ENCODE measurements at places on chromosomes 2 and 18. TPM values are rescaled to one million over a fixed set of nuclear protein-coding genes. Genes with fewer than 3 reads are reported as not detected.

- DNase-seq, result no peak
- peaks cover 71% of the 10 kb centered on the region for H3K4me1 ChIP-seq
- H3K27ac ChIP-seq, result peak overlapping the region; percentile 25
- H3K4me3 ChIP-seq, result no peak overlapping the region
These were observed 138.6 kb downstream of the BCL2 start for GRCh38 chr18:63180971-63181376.

DNA sequence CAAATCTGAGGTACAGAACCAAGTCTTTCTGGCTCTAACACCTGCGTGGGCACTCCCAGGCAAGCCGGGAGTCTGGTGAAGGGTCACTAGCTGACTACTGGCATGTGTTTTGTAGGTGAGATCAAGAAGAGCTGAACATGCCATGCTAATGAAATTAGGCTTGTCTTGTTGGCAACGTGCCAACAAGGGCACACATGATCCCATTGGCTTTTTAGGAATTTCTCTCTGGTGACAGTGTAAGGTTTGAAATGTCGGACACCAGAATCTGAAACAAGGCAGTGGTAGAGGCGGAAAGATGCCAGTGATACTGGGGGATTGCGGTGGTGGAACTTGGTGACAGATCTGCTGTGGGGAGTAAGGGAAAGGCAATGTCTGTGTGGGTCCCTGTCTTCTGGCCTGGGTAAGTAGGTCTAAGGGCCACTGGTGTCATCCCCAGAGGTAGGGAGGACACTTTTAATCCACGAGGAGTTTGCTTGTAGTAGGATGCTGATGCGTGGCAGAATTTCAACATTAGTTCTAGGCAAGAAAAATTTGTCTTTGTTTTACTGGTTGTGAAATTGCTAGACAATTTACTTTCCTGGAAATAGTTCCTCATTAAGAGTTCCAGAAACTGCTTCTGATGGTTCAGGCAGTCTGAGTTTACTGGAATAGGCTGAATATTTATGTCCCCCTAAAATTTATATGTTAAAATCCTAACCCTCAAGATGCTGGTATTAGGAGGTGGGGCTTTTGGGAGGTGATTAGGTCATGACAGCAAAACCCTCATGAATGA is 52.6 kb upstream of the ACMSD start:
- no peaks in the 10 kb centered on the region for H3K4me1 ChIP-seq
- no peak overlapping the region for H3K27ac ChIP-seq
- no peaks in the 10 kb centered on the region for H3K36me3 ChIP-seq
- H3K4me3 ChIP-seq, result no peak overlapping the region
- H3K27me3 ChIP-seq, result no peaks in the 10 kb centered on the region

GRCh38 chr2:28681606-28682005 is 70.0 kb upstream of the PPP1CB start:
- no peaks in the 10 kb centered on the region for H3K36me3 ChIP-seq
- H3K4me3 ChIP-seq, result no peak overlapping the region
- no peak for DNase-seq

DNA sequence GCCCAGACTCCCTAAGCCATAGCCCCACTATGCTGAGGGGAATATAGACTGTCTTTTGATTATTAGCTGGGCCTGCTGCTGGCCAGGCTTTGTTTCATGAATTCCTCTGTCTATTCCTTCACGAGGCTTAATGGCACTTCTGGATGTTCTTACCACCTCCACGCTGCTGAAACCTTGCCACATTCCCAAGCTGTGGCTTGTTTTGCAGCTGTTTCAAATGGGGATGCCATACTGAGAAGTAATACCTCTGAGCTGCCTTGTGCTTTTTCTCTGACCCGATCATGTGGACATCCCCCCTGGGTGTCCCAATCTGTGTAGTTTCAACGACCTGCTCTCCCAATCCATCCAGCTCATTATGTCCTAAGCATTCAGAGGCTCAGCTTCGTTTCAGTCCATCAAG is 114.1 kb downstream of the ICOS start:
- H3K27ac ChIP-seq, result no peak overlapping the region
- DNase-seq, result no peak
- H3K36me3 ChIP-seq, result no peaks in the 10 kb centered on the region
- no peak overlapping the region for H3K4me3 ChIP-seq
- no peaks in the 10 kb centered on the region for H3K27me3 ChIP-seq
- peaks cover 6% of the 10 kb centered on the region for H3K4me1 ChIP-seq

DNA sequence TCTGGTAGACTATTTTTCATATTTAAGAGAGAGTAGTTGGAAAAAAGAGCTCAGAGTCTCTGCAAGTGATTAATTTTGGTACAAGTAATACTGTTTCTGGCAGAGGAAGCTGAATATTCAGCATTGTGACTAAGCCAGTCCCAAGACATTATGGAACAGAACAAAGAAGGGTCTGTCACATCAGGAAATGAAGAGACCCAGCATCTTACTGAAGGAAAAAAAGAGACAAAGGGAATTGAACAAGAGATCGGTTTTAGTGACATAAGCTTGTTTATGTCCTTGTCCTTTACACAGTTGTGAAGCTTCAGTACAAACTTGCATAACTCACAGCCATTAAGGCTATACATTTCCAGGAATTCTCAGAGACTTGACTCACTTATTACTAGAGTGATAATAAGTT is 568.5 kb upstream of the SLC8A1 start:
- no peaks in the 10 kb centered on the region for H3K36me3 ChIP-seq
- H3K4me3 ChIP-seq, result no peak overlapping the region
- no peak for DNase-seq
- H3K27ac ChIP-seq, result no peak overlapping the region
- no peaks in the 10 kb centered on the region for H3K27me3 ChIP-seq

DNA sequence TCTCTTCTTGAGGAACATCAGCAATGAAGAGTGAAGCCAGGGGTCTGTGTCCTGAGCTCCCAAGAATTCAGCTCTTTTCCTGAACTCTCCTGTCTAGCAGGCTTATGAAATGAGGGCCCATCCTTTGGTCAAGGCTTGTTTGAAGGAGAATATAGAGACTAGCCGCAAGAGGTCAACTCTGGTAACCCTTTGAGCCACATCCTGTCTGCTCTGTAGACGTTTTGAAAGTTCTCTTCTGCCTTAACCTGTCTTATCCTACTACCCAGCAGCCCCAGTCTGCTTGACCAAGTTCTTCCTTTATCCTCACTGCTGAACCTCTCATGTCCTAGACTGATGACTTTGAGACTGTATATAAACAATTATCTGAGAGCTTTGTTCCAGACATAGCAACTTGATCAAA is 5.4 kb downstream of the SEMA4F start:
- no peaks in the 10 kb centered on the region for H3K36me3 ChIP-seq
- H3K27me3 ChIP-seq, result no peaks in the 10 kb centered on the region
- H3K4me3 ChIP-seq, result no peak overlapping the region
- H3K4me1 ChIP-seq, result peaks cover 8% of the 10 kb centered on the region
- no peak for DNase-seq
- H3K27ac ChIP-seq, result no peak overlapping the region

The BBS5 gene
- 0.87 TPM for polyA plus RNA-seq

The EHD3 gene
- polyA plus RNA-seq, result 7.9 TPM
